ENCODE measurements at places on chromosomes 6 and 20.

- no peak for DNase-seq
Observed at GRCh38 chr6:28725890-28726348, 197.9 kb downstream of the TRIM27 start.

DNA sequence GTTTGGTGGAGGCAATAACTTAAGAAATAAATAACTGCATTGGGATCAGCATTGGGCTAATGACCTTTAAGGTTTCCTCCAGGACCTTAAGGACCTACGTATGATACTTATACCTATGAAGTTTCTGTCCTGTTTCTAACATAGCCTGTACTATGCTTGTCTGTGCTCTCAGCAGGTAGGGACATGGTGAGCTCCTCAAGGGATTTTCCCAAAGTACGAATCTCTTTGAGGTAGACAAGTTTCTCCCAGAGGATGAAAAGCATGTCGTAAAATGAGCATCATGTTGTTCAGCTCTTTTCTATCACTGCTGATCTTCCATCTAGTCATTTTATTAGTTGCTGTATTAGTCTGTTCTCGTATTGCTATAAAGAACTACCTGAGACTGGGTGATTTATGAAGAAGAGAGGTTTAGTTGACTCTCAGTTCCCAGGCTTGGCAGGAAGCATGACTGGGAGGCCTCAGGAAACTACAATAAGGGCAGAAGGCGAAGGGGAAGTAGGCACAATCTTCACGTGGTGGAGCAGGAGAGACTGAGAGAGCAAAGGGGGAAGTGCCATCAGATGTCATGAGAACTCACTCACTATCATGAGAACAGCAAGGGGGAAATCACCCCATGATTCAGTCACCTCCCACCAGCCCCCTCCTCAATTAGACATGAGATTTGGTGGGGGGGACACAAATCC, 77.8 kb upstream of the TGM3 start:
- no peak for DNase-seq

- DNase-seq = no peak
Observed at GRCh38 chr6:31308845-31309175, 36.9 kb upstream of the HLA-C start.

DNA sequence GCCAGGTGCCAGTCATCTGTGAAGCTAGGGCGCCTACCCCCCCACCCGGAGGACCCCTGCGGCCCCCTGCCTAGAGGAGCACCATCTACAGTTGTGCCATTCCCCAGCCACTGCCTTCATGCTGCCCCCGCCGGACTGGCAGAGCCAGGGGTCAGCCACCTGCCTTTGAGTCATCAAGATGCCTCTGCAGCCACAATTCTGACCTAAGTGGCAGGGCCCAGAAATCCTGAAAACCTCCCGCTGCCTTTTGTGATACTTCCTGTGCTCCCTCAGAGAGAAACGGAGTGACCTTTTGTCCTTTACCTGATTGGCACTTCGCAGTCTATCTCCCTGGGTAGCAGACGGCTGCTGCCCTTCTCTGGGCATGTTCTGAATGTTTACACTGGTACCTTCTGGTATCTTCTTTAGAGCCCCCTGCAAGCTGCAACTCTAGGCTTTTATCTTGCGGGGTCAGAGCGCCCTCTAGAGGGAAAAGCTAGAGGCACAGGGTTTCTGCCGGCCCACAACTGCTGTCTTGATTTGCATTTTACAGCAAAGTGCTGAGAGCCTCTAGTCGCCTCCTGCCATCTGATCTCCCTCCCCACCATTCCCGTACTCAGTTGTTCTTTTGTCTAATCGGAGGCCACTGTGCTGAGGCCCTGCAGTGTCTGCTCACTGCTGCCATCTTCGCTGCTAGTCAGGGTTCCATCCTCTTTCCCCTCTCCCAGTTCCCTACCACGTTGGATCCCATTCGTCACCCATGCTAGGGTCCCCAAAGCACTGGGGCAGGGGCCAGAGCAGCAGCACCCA, 26.9 kb downstream of the SPATA2 start:
- peak; percentile 31 for DNase-seq

GRCh38 chr20:507006-507758, 36.4 kb downstream of the CSNK2A1 start:
- no peak for DNase-seq

GRCh38 chr6:170081556-170081955, 209.3 kb downstream of the DLL1 start:
- no peak for DNase-seq

GRCh38 chr20:3046677-3047462, 1.0 kb downstream of the MRPS26 start:
- DNase-seq = no peak

- no peak for DNase-seq
Observed at GRCh38 chr6:53199156-53199555, 50.5 kb upstream of the GCM1 start.
